ENCODE measurements at places on chromosomes 3 and 15. TPM values are rescaled to one million over a fixed set of nuclear protein-coding genes. Genes with fewer than 3 reads are reported as not detected.

DNA sequence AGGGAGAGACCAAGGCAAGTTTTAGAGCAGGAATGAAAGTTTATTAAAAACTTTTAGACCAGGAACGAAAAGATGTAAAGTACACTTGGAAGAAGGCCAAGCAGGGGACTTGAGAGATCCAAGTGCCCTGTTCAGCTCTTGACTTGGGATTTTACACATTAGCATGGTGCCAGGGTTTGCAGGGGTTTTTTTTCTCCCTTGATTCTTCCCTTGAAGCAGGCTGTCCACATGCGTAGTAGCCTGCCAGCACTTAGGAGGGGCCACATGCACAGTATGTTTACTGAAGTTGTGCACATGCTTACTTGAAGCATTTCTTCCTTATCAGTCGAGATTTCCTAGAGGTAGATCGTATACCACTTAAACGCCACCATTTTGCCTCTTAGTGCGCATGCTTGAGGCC is 277.5 kb upstream of the AGTR1 start:
- no peak overlapping the region for H3K27ac ChIP-seq
- no peak overlapping the region for H3K4me3 ChIP-seq
- no peaks in the 10 kb centered on the region for H3K36me3 ChIP-seq
- H3K27me3 ChIP-seq = no peaks in the 10 kb centered on the region
- no peaks in the 10 kb centered on the region for H3K4me1 ChIP-seq
- no peak for DNase-seq

TIGIT gene
- not detected for total RNA-seq

KLHL25 gene
- total RNA-seq = 3.1 TPM

DNA sequence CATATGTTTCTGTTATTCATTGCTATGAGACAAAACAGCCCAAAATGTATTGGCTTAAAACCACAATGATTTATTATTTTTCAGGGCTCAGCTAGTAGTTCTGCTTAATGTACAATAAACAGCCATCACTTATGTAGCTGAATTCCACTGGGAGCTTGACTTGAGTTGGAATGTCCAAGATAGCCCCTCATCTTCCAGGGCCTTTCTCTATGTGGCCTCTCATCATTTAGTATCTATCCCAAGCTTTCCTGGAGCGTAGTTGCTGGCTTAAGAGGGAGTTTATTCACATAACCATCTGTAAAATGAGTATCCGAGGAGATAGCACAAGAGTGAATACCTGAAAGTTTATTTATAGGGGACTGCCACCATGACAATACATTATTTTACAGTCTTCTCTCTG is 176.8 kb downstream of the EPHA6 start:
- no peak overlapping the region for H3K4me3 ChIP-seq
- no peaks in the 10 kb centered on the region for H3K27me3 ChIP-seq
- H3K27ac ChIP-seq = no peak overlapping the region
- H3K4me1 ChIP-seq = no peaks in the 10 kb centered on the region

GRCh38 chr15:50260969-50261496 is 4.5 kb downstream of the HDC start:
- H3K4me3 ChIP-seq = no peak overlapping the region
- DNase-seq = no peak
- H3K27me3 ChIP-seq = no peaks in the 10 kb centered on the region
- no peaks in the 10 kb centered on the region for H3K4me1 ChIP-seq
- H3K36me3 ChIP-seq = no peaks in the 10 kb centered on the region

DNA sequence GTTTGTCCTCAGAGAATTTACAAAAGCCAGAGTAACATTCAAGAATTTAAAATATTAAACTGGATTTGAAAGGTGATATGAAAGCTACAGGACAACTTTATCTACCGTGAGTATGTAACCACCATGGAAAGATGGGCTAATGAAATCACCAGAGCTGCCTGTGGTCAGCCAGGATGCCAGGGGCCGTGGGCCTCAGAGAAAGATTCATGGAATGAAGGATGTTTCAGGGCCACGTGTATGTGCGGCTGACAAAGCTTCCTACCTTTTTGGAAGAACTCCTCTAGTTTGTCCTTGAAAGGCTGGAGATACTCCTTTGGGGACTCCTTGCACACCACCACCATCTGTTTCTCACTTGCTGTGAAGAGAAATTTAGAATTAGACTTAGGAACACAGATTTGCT is 138.9 kb downstream of the GREM1 start:
- no peak overlapping the region for H3K4me3 ChIP-seq
- no peak for DNase-seq
- H3K36me3 ChIP-seq = no peaks in the 10 kb centered on the region
- H3K27ac ChIP-seq = no peak overlapping the region

FAM3D gene
- not detected for total RNA-seq

DNA sequence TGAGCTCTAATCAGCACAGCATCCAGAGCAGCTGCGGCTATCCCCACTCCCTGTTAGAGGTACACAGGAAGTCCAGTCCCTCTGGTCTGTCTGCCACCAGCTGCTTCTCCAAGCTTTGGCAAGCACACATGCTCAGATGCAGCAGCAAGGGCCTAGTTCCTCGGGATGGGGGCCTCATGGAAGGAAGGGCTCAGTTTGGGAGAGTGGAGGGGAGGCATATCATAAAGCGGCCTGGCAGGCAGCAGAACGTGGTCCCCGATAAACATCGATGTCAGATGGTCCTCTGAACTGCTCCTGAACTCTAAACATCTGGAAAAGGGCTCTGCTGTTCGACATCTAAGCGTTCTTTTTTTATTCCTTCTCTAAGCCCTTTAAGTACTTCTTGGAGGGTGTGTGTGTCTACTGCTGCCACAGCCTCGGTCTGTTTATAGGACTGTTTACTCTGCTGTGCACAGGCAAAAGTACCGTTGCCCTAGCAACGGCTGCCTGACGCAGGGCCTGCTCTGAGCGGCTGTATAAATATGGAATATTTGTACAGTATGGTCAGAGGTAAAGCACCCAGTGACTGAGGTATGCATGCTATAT is 74.6 kb downstream of the PRICKLE2 start:
- peaks cover 34% of the 10 kb centered on the region for H3K4me1 ChIP-seq
- no peak overlapping the region for H3K4me3 ChIP-seq
- H3K27ac ChIP-seq = peak overlapping the region; percentile 66
- no peaks in the 10 kb centered on the region for H3K27me3 ChIP-seq

SI gene
- not detected for total RNA-seq

All from heart right ventricle (tissue), 16 donors.